NCI-H1417 treated with DMSO at 0.1 percent for 48 hours (cell line): ENCODE measurements at places on chromosomes 16 and 17.

DNA sequence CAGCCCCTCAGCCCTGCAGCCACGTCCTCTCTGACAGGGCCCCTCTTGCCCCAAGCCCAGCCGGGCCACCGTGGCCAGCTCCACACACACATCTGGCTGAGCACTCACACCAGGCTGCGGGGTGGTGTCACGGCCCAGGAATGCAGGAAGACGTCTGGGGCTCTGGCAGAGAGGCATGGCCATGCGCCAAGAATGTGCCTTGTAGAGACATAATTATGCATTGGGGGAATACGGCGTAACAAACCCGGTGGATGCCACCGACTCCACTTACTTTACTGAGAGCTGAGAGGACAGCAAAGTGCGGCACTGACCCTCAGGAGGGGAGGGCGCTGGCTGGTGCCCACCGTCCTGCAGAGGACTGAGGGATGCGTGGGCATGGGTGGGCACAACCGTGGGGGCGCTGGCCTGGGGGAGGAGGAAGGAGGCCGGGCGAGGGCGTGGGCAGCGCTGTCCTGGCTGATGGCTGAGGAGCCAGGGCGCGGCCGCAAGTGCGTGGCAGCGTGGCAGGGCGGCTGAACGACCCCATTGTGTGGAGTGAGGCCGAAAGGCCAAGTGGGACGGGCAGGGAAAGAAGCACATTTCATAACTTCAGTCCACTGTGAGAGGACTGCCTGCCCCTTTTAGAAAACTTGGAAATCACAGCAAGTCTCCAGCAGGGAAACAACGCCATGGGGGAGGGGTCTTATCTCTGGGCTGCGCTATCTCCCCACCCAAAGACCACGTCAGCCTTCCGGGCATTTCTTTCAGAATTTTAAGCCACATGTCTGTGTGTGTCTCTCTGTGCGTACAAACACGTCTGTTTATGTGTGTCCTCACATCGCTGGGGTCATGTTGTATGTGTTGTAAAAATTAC is 30.6 kb downstream of the METRNL start:
- DNase-seq = no peak

DNA sequence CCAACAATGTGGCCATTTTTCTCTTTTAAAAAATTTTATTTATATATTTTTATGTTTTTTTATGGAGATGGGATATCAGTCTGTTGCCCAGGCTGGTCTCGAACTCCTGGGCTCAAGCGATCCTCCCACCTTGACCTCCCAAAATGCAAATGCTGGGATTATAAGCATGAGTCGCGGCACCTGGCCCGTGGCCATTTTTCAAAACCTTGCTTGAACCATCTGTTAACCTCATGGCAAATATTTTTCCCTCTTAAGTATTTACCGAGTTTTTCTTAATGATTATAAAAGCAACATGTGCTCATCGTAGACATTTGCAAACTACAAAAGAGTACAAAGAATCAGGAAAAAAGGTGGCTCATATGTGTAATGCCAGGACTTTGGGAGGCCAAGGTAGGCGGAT is 127.6 kb downstream of the ABCC6 start:
- DNase-seq = no peak

- no peak for DNase-seq
These were observed 654 bp downstream of the LASP1 start for GRCh38 chr17:38870259-38871165.

DNA sequence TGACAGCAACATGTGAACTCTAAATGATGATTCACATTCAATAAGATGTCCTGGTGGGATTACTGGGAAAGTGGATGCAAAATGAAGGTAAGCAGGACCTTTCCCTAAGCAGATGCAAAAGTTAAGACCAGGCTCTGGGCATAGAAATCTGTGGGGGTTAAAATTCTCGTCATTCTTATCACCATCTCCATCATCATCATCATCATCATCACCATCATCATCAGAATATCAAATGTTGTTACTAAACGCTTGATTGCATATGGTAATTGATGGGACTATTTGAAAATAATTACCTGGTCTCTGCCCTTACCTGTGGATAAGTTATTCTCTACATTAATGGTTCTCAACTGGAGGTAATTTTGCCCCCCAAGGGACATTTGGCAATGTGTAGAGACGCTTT is 41.9 kb upstream of the TMEM132E start:
- no peak for DNase-seq

DNA sequence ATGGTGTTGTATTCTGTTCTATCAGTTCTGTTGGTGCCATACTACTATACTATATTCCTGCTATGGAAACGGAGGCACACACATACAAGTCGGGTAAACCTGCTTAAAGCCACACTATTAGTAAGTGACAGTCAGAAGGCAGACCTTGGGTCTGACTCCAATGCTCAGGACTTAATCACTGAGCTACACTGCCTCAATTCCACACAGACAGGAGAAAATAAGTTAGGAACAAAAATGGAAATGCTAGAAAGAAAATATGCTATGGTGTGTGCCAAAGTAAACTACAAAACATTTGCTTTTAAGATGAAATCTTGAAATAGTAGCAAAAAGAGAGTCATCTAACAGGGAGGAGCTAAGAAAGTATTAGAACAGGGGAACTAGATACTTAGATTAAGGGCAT is 48.1 kb downstream of the MYO1D start:
- no peak for DNase-seq

DNA sequence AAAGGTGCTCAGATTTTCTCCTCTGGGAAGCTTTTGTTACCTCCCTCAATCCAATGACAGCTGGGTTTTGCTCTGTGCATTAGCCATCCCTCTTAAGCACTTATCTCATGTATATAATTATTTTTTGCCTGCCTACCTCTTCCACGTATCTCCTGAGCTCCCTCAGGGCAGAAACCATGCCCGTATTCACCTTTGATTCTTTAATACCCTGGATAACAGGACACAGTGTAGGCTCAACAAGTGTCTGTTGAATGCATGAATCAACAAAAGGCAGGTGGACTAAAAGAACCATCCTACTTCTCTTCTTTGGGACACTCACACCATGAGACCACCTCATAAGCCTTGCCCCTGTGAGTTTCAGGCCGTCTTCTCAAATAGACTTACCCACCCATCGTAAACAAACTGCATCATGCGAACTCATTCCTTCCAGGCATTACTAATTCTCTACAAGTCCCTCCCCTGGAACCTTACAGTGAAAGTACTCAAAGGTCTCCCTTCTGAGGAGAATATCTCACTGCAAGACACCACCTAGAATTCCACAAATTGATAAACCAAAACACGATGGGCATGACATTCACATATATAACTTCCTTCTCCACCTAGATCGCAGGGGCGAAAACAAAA is 3.2 kb downstream of the ARHGAP17 start:
- no peak for DNase-seq
